Left kidney (tissue), 8 donors: ENCODE measurements at places on chromosomes 16 and 17. TPM values are rescaled to one million over a fixed set of nuclear protein-coding genes. Genes with fewer than 3 reads are reported as not detected.
A peak's percentile ranks its signal among the peaks of the same experiment; 100 is the strongest.

DNA sequence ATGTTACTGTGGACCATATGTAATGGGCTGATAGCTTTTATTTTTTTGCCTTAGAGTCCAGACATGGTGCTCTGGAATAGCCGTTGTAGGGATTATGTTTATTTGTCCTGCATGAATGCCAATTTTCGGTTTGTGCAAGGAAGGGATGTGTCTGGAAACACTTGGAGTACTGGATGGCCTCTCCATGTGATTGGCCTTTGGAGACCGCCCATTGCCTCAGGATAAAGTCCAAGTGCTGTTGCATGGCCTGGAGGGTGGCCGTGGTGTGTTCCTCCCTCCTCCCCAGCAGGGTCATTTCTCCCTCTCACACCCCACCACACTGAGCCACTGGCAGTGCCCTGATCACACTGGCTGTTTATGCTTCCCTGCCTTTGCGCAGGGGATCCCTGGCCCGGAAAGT lies 93.9 kb downstream of the MSI2 start:
- no peak for DNase-seq

- peak; percentile 26 for DNase-seq
Measured at GRCh38 chr17:62966426-62967204, 580 bp downstream of the TANC2 start.

DNA sequence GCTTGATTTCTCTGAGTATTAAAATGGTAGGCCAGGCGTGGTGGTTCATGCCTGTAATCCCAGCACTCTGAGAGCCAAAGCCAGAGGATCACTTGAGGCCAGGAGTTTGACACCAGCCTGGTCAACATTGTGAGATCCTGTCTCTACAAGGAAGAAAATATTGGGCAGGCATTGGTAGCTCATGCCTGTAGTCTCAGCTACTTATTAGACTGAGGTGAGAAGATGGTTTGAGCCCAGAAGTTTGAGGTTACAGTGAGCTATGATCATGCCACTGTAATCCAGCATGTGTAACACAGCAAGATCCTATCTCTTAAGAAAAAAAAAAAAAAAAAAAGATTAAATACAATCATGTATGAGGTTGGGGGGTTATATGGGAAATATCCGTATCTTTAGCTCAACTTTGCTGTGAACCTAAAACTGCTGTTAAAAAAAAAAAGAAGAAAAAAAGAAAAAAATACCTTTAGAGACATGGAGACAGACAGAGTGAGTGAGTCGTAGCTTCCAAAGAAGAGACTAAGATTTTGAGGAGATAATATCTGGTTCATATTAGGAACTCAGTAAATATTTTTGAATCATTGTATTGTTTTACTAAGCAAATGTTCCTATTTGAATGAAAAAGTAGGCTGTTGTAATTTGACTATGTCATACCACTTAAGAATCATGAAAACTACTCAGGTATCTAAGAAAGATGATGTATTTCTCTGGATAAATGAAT lies 325.7 kb upstream of the TBX2 start:
- no peak for DNase-seq

- no peak for DNase-seq
Measured at GRCh38 chr16:67170168-67170948, at the start of gene NOL3. TSS of gene NOL3 (plus strand) at chr16:67170538.

DNA sequence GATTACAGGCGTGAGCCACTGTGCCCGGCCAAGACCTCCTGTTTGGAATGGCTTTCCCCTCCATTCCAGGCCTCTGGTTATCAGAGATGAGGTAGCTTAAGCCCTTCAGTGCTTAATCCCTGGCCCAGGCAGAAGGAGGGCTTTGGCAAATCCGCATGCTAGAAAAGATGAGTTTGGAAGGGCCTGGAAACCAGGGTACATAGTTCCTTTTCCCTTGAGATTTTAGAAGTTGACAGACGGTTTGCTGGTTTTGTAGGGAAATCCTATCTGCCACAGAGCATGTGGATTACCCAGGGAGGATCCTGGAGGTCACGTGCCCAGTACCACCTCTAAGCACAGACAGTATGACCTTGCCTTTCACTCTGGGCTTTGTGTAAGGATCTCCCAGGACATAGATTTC lies 114.7 kb upstream of the CACNG3 start:
- no peak for DNase-seq

DNA sequence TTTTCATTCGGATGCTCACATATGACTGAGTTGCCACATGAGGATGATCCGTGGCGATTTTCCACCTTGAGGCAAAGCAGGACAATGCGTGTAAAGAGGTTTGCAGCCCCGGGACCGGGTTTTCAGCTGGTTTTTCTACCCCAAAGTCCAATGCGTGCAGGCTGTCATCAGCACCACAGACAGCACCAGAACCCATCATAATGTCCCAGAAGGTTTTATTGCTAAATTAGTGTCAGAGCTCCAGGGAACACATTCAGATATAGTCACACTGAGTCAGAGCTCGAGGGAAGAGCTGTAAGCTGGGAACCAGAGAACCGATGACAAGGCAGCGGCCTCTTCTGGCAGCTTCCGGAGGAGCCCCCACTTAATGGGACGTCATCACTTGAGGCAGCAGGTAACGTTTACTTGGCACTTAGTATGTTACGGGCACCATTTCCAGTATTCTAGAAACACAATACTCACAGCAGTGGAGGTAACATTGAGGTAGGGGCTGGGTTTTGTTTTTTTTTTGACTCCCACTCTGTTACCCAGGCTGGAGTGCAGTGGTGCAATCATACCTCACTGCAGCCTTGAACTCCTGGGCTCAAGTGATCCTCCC lies 8.9 kb upstream of the NAGPA start:
- DNase-seq: no peak

GRCh38 chr16:87230571-87230970 lies 86.6 kb downstream of the C16orf95 start:
- no peak for DNase-seq

DNA sequence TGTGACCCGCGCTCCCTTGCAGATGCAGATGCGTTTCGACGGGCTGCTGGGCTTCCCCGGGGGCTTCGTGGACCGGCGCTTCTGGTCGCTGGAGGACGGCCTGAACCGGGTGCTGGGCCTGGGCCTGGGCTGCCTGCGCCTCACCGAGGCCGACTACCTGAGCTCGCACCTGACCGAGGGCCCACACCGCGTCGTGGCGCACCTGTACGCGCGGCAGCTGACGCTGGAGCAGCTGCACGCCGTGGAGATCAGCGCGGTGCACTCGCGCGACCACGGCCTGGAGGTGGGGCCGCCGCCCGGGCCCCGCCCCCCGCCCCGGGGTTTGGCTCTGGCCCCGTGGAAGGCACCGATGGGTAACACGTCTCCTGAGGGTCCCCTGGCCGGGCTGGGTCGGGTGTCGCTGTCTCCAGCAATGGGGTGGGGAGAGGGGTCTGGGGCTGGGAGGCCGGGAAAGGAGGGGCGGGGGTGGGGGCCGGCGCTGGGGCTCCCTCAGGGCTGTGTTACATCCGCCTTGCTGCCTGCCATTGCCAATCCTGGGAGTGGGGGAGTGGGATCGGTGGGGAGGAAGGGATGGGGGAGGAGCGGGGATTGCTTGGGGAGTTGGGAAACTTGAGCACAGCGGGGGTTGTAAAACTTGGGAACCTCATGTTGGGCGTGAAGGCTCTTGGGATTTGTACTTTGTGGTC lies 737 bp downstream of the NUDT16L1 start:
- DNase-seq: peak; percentile 72

- peak; percentile 73 for DNase-seq
Measured at GRCh38 chr17:4565209-4566141, 5.1 kb upstream of the GGT6 start.

PTGES3L gene
- polyA plus RNA-seq: 2.4 TPM

CCDC200 gene
- polyA plus RNA-seq: 44.1 TPM

C17orf78 gene
- 0.30 TPM for polyA plus RNA-seq

METTL9 gene
- 251 TPM for polyA plus RNA-seq

ALOX12B gene
- 1.1 TPM for polyA plus RNA-seq

ASGR2 gene
- 2.0 TPM for polyA plus RNA-seq
